ENCODE measurements at places on chromosomes 11 and 22. TPM values are rescaled to one million over a fixed set of nuclear protein-coding genes. Genes with fewer than 3 reads are reported as not detected.

- no peak for DNase-seq
Measured at GRCh38 chr11:83871054-83871453, 584.9 kb upstream of the CCDC90B start.

- peak; percentile 92 for DNase-seq
Measured at GRCh38 chr11:1852877-1853276, at the start of gene LSP1. Gene LSP1, plus strand, starts transcription at chr11:1853084. Its CDS starts 61 bp downstream, at chr11:1853145.

DNA sequence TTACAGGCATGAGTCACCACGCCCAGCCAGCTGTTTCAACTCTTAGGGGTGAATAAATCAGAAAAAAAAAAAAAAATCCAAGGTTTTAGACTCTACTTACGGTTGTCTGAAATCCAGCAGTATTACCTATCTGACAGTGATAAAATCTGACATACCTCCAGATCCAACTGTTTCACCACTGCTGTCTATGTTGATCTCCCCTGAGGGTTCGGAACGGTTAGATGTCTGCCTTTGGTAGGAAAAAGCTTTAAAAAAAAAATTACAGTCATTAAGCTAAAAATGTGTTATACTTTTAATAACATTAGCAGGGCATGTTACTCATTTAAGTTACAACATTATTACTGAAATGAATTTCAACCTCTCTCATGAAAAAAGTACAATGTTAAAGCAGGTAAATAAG is 21.1 kb downstream of the NCAPD3 start:
- no peak for DNase-seq

GRCh38 chr11:86969258-86969657 is 14.1 kb upstream of the FZD4 start:
- DNase-seq = no peak

DNA sequence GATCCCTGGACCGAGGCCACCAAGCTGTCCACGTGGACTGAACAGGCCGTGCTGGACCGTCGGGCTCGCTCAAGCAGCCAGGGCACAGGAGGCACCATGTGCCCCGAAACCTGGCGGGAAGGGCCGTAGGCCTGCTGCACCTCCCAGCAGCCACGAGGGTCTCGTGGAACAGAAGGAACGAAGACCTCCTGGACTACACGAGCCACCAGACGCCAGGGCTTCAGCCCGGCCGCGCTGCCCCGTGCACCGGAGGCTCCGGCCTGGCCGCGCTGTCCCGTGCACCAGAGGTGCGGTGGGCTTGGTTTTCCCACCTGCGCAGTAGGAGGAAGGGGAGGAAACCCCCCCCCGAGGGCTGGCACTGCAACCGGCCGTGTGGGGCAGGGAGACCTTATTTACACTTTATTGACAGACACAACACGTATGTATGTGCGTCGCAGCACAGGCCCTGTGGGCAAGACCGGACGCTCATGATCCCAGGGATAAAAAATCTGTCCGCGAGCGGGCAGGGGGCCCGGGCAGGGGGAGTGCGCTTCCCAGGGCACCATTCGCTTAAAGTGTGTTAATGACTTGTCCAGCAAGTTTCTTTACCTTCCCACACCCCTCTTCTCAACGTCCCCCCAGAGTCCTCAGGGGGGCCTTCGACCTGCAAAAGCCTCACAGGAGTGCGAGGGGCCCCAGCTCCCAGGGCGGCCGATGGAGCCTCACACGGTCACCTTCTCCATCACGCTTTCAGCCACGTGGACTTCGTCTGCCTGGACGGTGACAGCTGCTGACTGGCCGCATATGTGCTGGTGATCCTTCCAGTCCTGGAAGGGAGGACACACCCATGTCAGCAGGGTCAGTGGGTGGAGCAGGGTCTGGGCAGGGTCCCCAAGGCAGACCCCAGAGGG is 7.0 kb downstream of the DRD4 start:
- DNase-seq = no peak

DNA sequence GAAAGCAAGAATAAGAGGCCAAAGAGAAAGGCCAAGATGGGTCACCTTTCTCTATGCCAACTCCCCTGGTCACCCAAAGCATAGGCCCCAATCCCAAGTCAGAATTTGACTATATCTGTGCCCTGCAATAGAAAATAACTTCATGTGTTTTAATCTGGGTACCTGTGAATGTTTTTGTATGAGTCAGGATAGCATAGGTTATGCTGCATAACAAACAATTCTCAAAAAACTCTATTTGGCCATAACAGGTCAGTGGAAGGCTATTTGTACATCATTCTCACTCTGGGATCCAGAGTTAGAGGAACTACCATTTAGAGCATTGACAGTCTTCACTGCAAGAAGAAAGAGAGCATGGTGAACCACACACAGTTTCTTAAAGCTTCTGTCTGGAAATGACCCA is 167.3 kb downstream of the DBX1 start:
- DNase-seq = no peak

The DDTL gene
- 2.3 TPM for total RNA-seq

The OR51B2 gene
- total RNA-seq = not detected

The ATP6V1E1 gene
- total RNA-seq = 103 TPM
